Nephron progenitor cell (in vitro differentiated cells): ENCODE measurements at places on chromosomes 4 and X.

DNA sequence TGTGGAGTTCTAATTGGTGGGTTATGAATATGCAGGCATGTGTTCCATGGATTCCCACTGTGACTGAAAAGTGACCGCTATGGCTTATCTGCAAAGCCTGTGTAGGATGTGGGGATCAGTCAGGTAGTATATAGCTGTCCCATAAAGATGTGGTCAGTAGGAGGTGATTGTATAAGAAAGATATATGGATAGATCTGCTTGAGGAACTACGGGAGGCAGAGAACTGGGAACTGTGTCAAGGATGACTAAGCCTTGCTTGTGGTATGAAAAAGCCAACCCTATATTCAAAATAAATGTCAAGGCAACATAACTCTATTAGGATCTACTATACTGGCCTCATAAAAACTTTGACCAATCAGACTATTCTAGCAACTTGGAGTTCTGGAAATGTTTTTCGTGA lies 185.2 kb downstream of the KLHL4 start:
- DNase-seq = no peak

DNA sequence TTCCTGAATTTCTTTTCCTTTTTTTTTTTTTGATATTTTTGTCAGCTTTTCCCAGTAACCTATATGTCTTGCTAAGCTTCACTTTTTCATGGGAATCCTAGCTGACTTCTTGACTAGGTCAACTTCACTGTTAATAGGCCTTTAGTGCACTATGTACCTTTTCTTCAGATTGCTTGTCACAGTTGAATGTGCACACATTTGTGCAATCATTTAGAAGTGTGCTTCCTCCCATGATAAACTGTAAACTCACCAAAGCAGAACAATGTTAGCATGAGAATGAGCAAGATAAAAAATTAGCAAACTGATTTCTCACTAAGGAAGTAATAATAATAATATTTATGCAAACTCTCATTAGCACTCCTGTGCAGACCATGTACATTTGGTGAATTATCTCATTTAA lies 173.2 kb downstream of the PABPC4L start:
- DNase-seq = no peak

GRCh38 chr4:152316969-152317368 lies 218.9 kb downstream of the FBXW7 start:
- DNase-seq = no peak

DNA sequence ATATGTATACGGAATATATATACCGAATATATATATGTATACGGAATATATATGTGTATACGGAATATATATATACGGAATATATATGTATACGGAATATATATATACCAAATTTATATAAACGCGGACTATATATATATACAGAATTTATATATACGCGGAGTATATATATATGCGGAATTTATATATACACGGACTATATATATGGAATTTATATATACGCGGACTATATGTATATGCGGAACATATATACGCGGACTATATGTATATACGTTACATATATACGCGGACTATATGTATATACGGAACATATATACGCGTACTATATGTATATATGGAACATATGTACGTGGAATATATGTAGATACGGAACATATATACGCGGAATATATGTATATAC lies 78.6 kb downstream of the ARHGAP36 start:
- no peak for DNase-seq

- DNase-seq = no peak
Observed at GRCh38 chrX:38988301-38988700, 187.0 kb downstream of the MID1IP1 start.

DNA sequence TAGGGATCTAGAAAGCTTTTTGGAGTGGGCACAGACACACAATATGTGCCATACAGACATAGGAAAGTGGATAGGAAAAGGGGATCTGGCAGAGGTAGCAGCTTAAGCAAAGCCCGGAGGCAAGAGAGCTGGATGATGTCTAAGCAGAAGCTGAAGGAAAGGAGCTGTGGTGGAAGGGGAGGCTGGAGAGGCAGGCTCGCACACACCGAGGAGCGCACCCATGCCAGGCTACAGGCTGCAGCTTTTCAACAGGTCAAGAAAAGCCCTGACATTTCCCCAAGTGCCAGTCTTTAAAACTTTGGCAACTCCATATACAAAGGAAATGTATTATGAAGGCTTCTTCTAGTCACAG lies 67.4 kb downstream of the SOWAHB start:
- no peak for DNase-seq

GRCh38 chr4:185886832-185887524 lies 75.0 kb upstream of the SORBS2 start:
- DNase-seq = no peak

DNA sequence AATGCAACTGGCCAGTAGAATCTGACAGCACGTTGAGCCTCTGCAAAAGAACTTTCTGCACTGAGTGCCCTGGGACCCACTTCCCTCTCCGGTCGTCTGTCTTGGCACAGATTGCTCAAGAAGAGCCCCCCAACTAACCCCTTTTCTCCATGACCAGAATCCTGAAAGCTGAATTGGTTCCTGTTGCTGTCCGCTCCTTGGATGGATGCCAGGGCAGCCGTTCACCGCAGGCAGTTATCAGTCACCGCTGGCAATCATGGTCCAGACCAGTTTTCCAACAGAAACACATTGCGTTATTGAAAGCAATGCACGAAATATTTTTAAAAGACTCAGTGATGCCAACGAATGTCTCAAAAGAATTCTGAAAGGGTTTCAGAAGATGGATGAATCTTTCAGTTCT lies 733.7 kb upstream of the FRG1 start:
- no peak for DNase-seq
